GM10248 (cell line): ENCODE measurements at places on chromosomes 3 and 15.

- no peak for DNase-seq
These were observed 146.9 kb upstream of the GADL1 start for GRCh38 chr3:31041161-31041978.

DNA sequence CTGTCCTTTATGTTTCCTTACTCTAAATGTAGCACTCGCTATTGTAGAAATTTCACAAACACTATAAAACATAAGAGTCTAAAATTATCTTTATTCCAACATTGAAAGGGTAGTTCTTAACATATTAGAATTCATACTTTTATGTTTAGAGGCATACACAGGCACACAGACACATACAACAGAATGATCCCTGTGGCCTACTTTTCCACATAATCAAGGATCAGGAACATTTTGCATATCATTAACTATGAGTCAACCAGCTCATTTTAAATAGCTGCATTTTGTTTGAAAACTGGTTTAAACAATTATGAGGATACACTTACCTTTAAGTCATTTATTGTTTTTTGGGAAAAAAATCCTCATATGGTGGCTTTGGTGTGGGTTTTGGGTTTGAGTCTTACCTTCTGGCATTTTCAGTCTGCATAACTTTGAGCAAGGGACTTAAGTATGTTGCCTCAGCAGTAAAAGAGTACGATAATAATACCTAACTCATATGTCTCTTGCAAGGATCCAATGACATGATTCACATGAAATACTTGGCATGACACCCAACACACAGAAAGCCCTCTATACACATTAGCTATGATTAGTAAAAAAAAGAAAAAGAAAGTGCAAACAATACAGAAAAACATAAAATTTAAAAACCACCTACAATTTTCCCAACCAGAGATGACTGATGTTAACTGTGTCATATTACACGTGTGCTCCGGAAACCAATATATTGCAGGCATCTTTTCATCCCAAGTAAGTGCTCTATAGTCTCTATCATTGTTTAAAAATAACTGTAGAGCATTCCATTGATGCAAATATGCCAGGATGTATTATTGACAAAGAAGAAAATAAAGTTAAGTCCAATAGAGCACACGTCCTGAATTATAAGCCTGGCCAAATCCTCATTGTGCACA is 213.1 kb upstream of the ADAMTS9 start:
- DNase-seq = no peak

- no peak for DNase-seq
These were observed 232.5 kb upstream of the TBL1XR1 start for GRCh38 chr3:177429771-177430170.

GRCh38 chr15:100241572-100242482 is 99.9 kb downstream of the ADAMTS17 start:
- DNase-seq = no peak

GRCh38 chr15:36334059-36334458 is 245.4 kb upstream of the CDIN1 start:
- DNase-seq = no peak

DNA sequence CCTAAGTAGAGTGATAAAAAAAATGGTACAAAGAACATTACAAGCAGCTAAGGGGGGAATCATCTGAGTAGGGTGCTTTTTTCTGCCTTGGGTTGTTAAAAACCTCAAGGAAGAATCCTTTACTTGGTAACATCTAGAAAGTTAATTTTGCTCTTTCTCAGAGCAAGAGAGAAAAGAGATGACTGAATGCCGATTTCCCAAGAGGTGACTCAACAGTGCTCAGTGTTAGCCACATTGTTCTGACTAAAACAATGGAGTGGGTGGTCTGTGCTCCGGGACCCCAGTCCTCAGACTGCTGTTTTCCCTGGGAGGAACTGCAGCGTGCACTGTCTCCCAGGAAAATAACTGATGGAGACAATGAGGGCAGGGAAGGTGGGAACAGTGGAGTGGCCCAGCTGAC is 41.1 kb upstream of the RASGRP1 start:
- no peak for DNase-seq

DNA sequence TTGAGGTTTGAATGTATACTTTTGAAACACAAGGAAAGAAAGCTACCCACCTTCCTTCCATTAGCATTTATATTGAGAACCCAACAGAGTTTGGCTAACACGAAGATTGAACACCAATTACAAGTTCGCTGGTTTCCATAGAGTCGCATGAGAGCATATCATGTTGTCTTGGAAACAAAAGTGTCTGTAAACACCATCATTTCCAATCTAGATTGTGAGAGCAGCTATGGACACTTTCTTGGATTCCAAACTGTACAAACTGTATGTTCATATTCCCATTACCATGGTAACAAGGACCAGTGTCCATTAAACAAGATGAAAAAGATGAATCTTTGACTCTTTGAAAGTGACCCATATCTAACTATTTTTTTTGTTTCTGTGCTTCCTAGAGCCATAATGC is 529.9 kb upstream of the ROBO1 start:
- no peak for DNase-seq
